Neural crest cell (in vitro differentiated cells): ENCODE measurements at places on chromosomes 1 and 21. TPM values are rescaled to one million over a fixed set of nuclear protein-coding genes. Genes with fewer than 3 reads are reported as not detected.

- H3K27me3 ChIP-seq: no peaks in the 10 kb centered on the region
- H3K4me3 ChIP-seq: no peak overlapping the region
- H3K27ac ChIP-seq: no peak overlapping the region
- DNase-seq: no peak
- peaks cover 34% of the 10 kb centered on the region for H3K4me1 ChIP-seq
- H3K36me3 ChIP-seq: no peaks in the 10 kb centered on the region
These were observed 29.3 kb upstream of the ZBTB21 start for GRCh38 chr21:42039470-42039901.

DNA sequence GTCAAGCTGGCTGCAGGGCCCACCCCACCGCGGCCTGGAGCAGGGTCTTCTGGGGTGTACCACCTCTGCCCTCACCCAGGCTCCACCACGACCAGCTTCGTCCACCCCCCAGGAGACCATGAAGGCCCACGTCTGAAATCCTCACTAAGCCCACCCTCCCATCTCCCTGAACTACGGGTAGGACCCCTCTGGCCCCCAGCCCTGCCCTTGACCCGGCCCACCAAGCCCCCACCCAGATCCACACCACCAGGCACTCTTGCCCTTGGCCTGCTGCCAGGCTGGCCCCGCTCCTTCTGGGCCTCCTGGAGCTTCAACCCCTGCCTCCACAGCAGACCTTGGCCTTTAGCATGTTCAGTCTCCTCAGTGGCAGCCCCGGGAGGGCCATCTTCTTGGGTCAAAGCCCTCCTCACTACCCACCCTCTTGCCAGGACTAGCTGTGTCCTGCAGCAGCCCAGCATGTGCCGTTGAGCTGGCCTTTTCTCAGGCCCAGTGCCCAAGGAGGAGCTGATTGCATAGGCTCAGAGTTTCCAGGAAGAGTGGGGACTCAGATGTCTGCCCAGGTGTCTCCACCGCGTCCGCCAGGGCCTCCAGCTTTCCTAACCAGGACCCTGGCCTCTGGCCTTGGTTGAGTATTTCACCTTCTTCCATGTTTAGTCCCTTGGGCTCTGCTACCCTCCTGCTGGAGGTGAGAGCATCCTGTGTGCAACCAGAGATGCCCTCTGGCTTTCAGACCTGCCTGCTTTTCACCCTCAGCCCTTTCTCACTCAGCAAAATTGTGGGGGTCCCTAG is 17.7 kb upstream of the SAMD11 start:
- peaks cover 7% of the 10 kb centered on the region for H3K4me1 ChIP-seq
- no peak for DNase-seq
- peaks cover 40% of the 10 kb centered on the region for H3K27me3 ChIP-seq
- H3K27ac ChIP-seq: no peak overlapping the region
- peak overlapping the region; percentile 88 for H3K4me3 ChIP-seq
- no peaks in the 10 kb centered on the region for H3K36me3 ChIP-seq

DNA sequence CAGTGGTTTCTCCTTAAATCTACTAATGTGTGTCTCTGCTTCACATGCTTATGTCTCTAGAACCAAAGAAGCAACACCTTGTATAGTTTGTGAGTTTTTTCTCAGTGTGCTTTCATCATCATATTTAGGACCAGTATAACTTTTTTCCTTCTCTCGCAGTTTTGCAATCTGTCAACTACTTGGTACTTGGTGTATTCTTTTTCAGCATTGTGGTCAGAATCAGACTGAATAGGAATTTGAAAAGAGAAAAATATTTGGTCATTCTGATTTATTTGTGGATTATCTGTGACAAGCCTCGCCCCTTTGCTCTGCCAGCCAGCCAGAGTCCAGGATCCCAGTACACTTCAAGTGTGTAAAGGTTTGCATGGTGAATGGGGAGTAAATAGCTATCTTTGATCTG is 122.3 kb downstream of the C1orf21 start:
- H3K36me3 ChIP-seq: peaks cover 4% of the 10 kb centered on the region
- H3K4me1 ChIP-seq: peaks cover 24% of the 10 kb centered on the region
- H3K27ac ChIP-seq: no peak overlapping the region
- no peak for DNase-seq

GRCh38 chr1:170660871-170661645 is 2.9 kb upstream of the PRRX1 start:
- no peak overlapping the region for H3K27ac ChIP-seq
- H3K4me3 ChIP-seq: peak overlapping the region; percentile 17
- no peaks in the 10 kb centered on the region for H3K36me3 ChIP-seq
- peaks cover 100% of the 10 kb centered on the region for H3K27me3 ChIP-seq
- no peak for DNase-seq

DNA sequence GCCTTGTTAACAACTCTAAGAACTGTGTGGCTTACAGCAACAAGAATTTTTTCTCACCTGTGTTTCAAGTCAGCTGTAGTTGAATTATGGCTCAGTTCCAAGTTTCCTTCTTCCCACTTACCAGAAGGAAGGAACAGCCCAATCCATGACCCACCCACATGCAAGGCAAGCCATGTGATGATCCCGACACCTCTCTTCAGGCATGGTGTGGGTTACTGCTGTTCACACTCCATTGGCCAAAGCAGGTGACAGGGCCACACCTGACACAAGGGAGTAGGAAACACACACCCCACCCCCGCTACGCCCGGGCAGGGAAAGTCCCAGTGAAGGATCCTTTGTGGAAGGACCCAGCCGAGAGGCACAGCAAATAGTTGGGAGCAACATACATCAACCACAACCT is 36.3 kb downstream of the KCNJ15 start:
- peaks cover 43% of the 10 kb centered on the region for H3K4me1 ChIP-seq
- no peak overlapping the region for H3K27ac ChIP-seq
- no peak for DNase-seq
- H3K27me3 ChIP-seq: no peaks in the 10 kb centered on the region
- H3K36me3 ChIP-seq: no peaks in the 10 kb centered on the region
- H3K4me3 ChIP-seq: no peak overlapping the region

DNA sequence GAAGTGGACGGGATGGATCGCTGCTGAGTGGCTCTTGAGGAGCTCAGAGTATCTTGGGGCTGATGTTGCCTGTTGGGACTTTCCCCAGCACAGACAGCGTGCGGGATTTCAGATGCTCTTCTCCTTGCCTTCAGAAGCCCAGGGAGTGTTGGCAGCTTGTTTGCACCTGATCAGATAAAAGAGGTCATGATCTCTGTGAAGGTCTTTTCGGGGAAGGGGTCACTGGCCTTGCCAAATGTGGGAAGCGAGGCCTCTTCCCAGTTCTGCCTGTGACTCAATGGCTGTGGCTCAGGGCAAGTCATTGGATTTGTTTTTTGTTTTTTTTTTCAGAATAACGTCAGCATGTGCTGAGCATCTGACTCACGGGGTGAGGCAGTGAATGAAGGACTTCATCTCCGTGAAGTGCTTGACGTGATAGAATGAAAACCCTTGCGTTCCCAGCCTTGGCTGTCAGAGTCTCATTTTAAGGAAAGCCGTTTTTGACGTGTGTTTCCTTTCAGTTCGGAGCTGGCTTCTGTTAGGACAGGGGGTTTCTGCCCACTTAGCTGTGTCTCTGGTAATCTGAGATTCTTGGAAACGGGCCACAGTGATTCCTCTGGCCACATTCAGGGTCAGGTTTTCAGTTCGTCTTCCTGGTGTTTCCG is 46.7 kb downstream of the GALNT2 start:
- H3K36me3 ChIP-seq: peaks cover 6% of the 10 kb centered on the region
- peaks cover 57% of the 10 kb centered on the region for H3K4me1 ChIP-seq
- H3K27me3 ChIP-seq: no peaks in the 10 kb centered on the region
- DNase-seq: no peak

The MRTO4 gene
- 57.3 and 58.3 TPM in 2 replicates for total RNA-seq

DNA sequence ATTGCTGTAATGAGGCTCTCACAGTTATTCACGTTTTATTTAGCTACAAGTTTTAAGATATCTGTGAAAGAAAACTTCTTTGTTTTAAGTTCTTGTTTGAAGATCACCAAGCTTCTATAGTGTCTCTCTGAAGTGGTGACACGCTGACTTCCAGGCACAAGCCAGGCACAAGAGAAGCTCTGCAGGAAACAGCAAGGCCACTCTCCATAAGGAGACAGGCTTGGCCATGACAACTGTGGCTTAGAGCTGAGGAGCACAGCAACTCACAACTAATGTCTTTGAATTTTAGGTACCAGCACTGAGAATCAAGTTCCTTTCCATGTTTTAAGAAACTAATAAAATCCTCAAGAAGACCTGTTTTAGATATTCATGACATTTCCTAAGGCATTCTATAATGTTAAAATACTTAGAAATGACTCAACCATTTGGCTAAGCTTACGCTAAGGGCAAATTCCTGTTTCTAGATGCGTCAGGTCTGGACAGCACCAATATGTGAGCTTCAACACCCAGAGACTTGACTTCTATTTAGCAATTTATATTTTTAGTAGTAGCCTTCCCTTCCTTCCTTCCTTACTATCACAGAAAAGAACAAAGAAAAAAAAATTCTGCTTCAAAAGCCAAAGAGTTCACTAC is 40.2 kb downstream of the APP start:
- peaks cover 3% of the 10 kb centered on the region for H3K36me3 ChIP-seq
- peak overlapping the region; percentile 27 for H3K27ac ChIP-seq
- no peaks in the 10 kb centered on the region for H3K27me3 ChIP-seq

DNA sequence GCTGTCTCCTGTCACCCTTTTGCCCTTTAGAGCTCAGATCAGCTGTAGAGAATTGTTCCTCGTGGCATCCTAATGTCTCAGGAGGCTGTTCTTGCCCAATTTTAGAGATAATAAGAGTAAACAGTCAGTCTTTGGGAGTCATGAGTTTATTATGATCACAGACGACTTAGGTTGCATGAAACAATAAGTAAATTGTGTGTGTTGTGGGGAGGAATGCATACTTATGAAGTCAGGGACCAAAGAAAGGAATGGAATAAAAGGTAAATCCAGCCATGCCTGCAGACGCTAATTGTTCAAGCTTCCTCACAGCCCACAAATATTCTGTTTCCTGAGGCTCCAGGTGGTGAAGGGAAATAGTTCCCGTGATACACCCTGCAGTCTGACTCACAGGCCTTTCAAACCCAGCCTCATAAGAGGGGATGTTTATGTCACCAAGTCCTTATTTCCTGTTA is 897 bp downstream of the EPHX4 start:
- H3K4me3 ChIP-seq: peak overlapping the region; percentile 78
- peaks cover 7% of the 10 kb centered on the region for H3K36me3 ChIP-seq
- DNase-seq: no peak
- no peaks in the 10 kb centered on the region for H3K27me3 ChIP-seq
- peaks cover 20% of the 10 kb centered on the region for H3K4me1 ChIP-seq
- H3K27ac ChIP-seq: no peak overlapping the region

The SHISAL2A gene
- total RNA-seq: 0.65 TPM in 1 of 2 replicates, not detected in the other

The KRTAP19-1 gene
- total RNA-seq: not detected in 2 replicates

The RIPPLY3 gene
- total RNA-seq: 2.6 and 3.2 TPM in 2 replicates
